Smooth muscle cell of the coronary artery (primary cell): ENCODE measurements at places on chromosomes 6 and 20. TPM values are rescaled to one million over a fixed set of nuclear protein-coding genes. Genes with fewer than 3 reads are reported as not detected.

TTPAL gene
- 3.4 and 9.2 TPM in 2 replicates for total RNA-seq

PRSS35 gene
- 0.47 and 1.9 TPM in 2 replicates for total RNA-seq

TP53TG5 gene
- total RNA-seq = 0.12 TPM in 1 of 2 replicates, not detected in the other

GATA5 gene
- 1.7 TPM in 1 of 2 replicates, not detected in the other for total RNA-seq

ZNF334 gene
- total RNA-seq = 1.2 and 1.3 TPM in 2 replicates

GNAS-AS1 gene
- 0.35 and 1.1 TPM in 2 replicates for total RNA-seq

ENPP5 gene
- 0.08 and 1.5 TPM in 2 replicates for total RNA-seq

RFX6 gene
- not detected in 2 replicates for total RNA-seq

YIPF3 gene
- 110 and 288 TPM in 2 replicates for total RNA-seq

CCN6 gene
- not detected in 2 replicates for total RNA-seq

FAXC gene
- total RNA-seq = 0.15 and 0.23 TPM in 2 replicates

ANGPT4 gene
- total RNA-seq = not detected in 2 replicates

SMIM29 gene
- 21.3 and 27.6 TPM in 2 replicates for total RNA-seq

KCNK16 gene
- not detected in 2 replicates for total RNA-seq

RSPO3 gene
- 0.08 and 26.9 TPM in 2 replicates for total RNA-seq
